Activated T-helper 1 cell treated with anti-CD3 and anti-CD28 coated beads, Interleukin-2, amount 50 U/mL, for 16 hours (primary cell): ENCODE measurements at places on chromosomes 16 and 17.

DNA sequence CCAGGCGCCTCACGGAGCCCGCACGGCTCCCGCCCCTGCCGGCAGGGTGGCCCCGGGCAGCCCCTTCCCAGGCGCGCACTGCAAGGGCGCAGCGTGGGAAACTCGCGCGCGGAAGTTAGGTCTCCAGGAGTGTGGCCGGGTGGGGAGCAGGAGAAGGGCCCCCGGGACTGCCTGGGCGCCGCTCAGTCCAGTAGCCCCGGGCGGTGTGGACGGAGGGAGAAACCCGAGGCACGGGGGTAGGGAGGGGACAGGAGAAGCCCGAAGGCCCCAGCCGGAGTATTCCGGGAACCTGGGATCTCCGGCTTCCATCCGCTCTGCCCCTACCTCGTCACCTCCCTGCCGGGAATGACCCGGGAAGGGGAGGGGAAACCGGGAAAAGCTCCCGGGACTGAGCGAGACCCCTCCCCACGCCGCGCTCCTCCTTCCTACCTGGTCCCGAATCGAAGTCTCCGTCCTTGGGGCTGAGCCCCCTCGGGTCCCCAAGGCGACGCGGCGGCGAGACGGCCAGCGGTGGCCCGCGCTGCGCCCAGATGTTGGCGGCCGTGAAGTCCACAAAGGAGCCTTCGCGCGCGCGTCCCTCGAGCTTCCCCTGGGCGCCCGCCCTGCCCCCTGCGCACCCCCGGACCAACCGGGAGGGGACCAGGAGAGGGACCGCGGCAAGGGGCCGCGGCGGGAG lies 418 bp downstream of the SOCS3 start:
- no peak for DNase-seq

GRCh38 chr16:56356276-56357240 lies 68.8 kb downstream of the AMFR start:
- peak; percentile 19 for DNase-seq

- DNase-seq: peak; percentile 56
Measured at GRCh38 chr17:41666237-41666641, 22.4 kb upstream of the EIF1 start.

DNA sequence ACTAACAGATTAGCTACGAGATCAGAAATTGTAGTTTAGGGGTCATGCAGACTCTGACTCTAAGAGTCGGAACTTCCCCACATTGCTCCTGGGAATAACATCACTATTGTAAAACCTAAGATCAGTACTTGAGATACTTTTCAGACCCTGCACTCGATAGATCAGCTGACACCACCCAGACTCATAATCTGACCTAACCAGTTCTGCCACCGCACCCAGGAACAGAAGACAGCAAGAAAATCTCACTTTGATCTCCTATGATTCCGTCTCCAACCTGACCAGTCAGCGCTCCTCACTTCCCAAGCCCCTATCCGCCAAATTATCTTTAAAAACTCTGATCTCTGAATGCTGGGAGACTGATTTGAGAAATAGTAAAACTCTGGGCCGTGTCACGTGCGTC lies 27.2 kb upstream of the ASGR2 start:
- DNase-seq: no peak

DNA sequence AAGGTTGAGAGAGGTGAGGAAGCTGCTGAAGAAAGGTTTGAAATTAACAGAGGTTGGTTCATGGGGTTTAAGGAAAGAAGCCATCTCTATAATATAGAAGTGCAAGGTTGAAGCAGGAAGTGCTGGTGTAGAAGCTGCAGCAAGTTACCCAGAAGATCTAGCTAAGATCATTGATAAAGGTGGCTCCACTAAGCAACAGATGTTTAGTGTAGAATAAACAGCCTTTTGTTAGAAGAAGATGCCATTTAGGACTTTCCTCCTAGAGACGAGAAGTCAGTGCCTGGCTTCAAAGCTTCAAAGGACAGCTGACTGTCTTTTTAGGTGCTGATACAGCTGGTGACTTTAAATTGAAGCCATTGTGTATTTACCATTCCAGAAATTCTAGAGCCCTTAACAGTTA lies 29.3 kb downstream of the GOSR1 start:
- no peak for DNase-seq
